ENCODE measurements at places on chromosomes 1 and 21.

GRCh38 chr1:54480525-54480848 is 67.5 kb upstream of the ACOT11 start:
- no peak for DNase-seq

DNA sequence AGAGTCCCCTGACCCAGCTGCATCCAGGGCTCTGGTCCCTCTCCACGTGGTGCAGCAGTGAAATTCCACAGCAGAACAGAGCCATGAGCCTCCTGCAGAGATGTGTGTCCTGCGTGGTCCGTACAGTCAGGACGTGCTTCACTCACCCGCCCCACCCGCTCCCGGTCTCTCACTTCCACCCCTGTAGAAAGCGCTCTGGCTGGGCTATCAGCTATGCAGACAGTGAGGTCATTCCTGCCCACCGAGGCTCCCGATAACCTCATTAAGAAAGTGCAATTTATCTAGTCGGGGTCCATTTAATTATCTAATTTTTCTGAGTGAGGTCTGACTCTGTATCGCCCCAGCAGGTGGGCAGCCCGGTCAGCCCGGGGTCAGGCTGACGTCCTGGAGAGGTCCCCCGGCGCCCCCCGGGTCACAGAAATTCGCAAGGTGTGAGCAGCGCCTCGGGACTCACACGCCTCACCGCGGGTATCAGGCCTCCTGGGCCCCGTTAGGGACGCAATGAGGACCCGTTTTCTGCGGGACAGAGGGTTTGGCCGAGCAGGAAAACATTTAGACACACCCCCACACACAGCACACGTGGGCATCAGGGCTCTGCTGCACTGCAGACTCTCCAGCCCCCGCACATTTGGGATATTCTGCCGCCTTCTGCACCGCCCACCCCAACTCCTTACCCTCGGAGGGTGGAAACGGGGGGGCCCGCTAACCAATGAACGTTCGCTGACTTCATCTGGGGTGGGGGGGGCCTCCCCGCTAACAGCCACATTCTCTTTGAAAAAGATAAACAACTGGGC is 76.7 kb downstream of the PRDM16 start:
- DNase-seq = no peak

GRCh38 chr1:224804220-224804619 is 125.3 kb upstream of the DNAH14 start:
- no peak for DNase-seq

GRCh38 chr1:180751921-180752320 is 120.1 kb downstream of the XPR1 start:
- no peak for DNase-seq

GRCh38 chr1:184449916-184450315 is 63.1 kb downstream of the C1orf21 start:
- DNase-seq = no peak

DNA sequence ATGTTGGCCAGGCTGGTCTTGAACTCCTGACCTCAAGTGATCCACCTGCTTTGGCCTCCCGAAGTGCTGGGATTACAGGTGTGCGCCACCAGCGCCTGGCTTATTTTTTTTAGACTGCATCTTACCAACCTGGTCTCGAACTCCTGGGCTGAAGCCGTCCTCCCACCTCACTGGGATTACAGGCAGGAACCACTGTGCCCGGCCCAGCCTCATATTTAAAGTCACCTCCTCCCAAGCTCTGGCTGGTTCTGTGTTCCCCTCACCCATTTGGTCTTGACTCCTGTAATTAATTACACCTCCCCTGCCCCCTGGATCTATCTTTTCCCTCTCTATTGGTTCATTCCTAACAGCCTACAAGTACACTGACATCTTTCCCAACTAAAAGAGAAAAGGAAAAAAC is 1.7 kb upstream of the EXOSC10 start:
- no peak for DNase-seq

DNA sequence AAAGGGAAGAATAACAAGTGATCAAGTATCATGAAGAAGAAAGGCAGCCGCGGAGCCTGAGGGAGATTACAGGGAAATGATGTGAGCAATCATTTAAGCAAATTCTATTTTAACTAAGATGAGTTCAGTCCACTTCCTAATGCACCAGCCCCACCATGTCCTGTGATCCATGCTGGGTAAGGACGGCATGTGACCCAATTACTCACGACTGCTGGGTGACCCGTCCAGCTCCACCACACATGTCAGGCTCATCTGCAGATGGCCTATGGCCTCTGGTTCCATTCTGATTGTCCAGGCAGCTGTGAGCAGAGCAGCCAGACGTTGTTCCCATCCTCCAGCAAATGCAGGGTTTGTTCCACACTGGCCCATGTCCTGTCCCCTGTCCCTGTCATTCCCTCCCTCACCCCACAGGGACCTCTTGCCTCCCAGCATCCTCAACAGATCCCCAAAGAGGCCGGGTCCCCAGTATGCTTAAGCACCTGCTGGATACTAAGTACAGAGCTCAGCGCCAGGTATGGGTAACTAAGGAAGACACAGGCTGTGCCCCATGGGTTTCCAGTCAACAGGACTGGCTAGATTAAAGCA is 87.9 kb downstream of the MATN1 start:
- no peak for DNase-seq

- DNase-seq = no peak
These were observed 1.1 kb downstream of the SKI start for GRCh38 chr1:2229037-2229864.
